NCI-H526 treated with DMSO at 0.1 percent for 48 hours (cell line): ENCODE measurements at places on chromosomes 7 and 10.
A peak's percentile ranks its signal among the peaks of the same experiment; 100 is the strongest.

DNA sequence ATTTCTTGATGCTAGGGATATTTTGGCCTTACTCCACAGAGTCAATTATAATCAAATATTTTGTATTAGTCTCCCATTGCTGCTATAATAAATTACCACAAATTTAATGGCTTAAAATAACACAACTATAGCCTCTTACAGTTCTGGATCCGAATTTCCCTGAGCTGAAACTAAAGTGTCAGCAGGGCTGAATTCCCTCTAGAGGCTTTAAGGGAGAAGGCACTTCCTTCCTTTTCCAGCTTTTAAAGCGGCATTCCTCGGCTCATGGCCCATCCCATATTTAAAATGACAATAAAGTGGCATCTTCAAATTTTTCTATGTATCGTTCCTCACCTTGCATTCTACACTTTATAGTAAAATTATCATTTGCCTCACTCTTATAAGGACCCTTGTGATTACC, 421.4 kb upstream of the ZWINT start:
- no peak for DNase-seq

DNA sequence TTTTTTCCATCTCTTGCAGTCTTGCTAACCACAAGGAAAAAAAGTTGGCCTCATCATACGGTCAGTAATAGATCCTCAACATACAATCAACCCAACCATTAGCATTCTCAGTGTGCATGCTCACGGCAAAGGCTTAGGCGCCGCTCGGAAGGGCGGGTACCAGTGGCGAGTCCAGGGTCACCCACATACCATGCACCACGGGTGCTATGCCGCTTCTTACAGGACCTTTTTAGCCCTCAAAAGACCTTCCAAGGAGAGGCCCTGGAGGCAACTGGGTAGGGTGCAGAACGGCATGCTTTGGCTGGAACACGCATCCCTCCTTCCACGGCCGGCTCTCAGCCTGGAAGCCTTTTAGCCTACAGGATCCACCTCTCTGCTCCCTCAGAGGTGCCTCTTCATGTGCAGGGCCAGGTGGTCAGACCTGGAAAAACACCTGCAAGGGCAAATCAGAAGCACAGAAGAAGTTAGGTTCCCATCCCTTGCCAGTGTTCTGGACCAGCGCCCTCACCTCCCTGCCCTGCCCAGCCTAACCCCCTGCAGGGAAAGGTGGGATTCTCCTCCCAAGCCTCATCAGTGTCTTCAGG, 5.8 kb downstream of the KLF6 start:
- no peak for DNase-seq

DNA sequence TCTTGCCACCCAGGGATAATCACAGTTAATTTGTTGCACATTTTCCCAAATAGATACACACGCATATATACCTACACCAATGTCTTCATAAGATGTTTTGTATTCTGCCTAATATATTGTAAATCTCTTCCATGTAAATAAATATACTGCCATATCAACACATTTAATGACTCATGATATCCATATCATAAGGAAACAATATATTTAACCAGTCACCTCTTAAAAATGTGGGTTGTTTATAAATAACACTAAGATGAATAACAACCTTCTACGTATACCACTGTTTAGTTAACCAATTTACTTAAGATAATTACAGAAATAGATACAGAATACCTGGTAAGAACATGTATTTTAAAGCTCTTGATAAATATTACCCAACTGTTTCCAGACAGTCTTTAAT, 38.2 kb downstream of the ELAPOR2 start:
- DNase-seq: no peak

DNA sequence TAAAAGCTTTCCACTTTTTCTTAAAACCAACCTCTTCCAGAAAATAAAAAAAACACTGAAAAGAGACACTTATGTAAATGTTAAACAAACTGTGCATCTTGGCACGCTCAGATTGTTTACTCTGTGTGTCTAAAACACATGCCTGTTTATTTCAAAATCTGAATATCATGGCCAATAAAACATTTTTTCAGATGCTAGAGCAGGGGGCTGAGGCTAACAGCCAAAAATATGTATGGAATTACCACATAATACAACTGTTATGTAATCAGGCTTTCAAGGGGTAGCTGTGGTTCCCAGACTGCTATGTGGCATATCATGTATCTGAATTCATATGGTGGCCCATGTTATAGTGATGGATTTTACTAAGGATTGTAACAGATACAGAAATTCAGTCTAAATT, 130.4 kb downstream of the HIBADH start:
- no peak for DNase-seq

GRCh38 chr7:104967595-104967994, 46.4 kb upstream of the KMT2E start:
- DNase-seq: no peak

GRCh38 chr7:82414389-82414788, 29.2 kb downstream of the CACNA2D1 start:
- no peak for DNase-seq

- no peak for DNase-seq
Observed at GRCh38 chr7:101466871-101467270, 104.2 kb downstream of the COL26A1 start.

DNA sequence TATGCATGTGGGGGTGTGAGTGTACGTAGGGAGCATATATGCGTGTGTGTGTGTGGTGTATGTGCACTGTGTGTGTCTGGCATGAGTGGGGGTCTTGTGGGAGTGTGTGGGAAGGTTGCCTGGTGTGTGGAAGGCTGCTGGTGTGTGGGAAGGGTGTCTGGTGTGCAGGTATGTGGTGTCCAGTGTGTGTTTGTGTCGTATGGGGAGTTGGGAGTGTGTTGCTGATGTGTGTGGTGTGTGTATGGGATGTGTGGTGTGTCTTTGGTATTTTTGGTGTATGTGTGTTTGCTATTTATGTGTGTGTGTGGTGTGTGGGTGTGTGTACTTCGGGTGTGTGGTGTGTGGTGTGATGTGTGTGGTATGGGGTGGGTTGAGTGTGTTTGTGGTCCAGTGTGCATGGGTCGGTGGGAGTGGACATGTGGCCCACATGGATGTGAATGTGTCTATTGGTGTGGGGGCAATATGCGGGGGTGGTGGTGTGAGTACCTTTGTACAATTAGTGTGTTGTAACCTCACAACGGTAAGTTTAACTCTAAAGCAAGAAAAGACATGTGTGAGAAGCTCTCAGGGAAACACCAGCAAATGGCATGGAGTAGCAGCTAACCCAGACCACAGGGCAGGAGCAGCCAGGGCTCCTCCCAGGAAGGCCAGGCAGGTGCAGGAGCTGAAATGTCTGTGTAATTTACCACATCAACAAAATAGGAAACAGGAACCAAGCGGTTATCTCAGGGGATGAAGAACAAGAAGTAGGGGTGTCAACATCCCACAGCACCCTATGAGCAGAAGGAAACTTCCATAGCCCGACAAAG, 11.9 kb downstream of the ANTXRL start:
- no peak for DNase-seq

- no peak for DNase-seq
Observed at GRCh38 chr7:149321978-149322541, 60.1 kb downstream of the ZNF783 start.

DNA sequence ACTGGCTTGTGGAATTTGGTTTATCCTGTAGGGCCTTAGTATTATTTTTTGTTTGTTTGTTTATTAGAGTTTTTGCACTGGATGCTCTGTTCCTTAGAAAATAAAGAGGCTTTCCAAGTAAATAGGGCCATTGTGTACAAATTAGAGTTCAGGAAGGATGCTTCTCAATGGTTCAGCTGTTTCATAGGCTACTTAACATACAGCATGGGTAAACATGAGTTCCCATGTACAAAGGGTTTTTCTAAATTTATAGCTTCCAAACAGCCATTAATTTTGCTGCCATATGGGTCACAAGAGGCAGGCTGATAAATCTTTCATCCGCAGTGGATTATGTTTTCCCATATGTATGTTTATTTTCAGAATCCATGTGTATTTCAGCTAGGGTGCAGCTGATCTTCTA, 121.6 kb upstream of the WDR11 start:
- DNase-seq: peak; percentile 58

DNA sequence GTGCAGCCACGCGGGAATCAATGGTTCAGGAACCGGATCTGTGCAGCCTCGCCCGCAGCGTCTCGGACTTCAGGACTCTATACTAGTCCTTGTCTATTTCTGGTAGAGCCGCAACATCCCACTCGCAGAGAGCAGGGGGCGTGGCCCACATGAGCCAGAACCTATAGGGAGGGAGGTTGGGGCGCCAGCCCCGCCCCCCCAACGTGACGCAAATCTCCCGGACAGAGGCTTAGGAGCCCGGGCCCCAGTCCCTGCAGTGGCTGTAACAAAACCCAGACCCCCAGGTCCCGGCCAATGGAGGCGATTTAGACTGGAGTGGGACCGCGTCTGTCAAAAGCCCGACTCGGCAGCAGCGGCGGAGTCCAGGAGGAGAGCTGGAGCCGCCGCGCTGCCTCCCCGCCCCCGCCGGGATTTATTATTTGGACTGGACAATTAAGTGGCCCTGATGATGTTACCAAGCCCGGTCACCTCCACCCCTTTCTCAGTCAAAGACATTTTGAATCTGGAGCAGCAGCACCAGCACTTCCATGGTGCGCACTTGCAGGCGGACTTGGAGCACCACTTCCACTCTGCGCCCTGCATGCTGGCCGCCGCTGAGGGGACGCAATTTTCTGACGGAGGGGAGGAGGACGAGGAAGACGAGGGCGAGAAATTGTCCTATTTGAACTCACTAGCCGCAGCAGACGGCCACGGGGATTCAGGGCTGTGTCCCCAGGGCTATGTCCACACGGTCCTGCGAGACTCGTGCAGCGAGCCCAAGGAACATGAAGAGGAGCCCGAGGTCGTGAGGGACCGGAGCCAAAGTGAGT, at the start of gene NKX2-3:
TSS of gene NKX2-3 (plus strand) at position 256 of the 809 bp plus-strand sequence. CDS start at position 446, 190 bp downstream.
- DNase-seq: peak; percentile 40

DNA sequence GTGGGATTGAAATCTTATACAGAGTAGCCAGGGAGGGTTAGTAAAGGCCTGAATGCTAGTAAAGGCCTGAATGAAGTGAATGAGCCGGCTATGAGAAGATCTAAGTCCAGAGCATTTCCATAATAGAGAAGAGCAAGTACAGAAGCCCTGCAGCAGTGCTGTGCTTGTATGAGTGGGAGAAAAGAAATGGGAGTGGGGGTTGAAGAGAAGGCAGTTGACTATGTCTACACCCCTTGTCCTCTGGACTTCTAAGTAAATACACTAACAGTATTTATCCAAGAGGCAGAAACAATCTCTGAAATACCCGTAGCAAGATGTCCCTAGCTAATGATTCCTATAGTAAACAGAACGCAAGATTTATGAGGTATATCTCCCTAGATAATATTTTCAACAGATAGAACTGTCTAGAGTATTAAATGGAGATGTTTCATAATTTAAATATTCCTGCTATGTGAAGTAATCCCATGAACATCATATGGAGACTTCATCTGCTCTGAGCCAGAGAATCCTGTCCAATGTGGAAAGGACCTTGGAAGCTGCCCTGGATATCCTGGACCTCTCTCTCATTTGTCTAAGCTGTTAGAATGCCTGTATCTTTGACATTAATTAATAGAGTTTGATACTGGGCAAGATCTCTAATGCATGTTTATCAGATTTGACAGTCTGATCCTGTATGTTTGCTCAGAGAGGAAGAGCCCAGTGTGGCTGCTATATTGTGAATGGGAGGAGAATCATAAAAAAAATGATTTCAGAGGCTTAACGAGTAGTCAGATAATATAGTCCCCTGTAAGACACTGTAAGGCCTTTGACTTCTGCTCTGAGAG, 171.6 kb downstream of the LRRN3 start:
- no peak for DNase-seq

DNA sequence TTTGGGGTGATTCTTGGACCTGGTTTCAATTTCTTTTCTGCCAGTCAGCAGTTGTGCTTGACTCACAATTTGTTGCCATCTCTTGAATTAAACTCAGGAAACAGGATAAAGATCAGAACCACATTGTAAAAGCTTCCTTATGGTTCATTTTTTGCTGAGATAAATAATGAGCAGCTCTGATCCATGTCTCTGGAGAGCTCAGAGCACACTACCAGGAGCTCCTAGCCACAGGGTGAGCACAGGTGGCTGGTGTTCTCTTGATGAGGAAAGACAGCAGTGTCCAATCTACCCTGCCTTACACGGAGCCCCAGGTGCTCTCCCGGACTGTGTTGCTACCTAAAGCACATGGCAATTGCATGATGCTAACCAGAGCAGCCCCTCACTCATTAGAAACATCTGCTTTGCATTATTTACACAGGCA, 17.2 kb upstream of the FAM170B start:
- DNase-seq: peak; percentile 70

GRCh38 chr10:123890756-123891143, 857 bp downstream of the CPXM2 start:
- no peak for DNase-seq

DNA sequence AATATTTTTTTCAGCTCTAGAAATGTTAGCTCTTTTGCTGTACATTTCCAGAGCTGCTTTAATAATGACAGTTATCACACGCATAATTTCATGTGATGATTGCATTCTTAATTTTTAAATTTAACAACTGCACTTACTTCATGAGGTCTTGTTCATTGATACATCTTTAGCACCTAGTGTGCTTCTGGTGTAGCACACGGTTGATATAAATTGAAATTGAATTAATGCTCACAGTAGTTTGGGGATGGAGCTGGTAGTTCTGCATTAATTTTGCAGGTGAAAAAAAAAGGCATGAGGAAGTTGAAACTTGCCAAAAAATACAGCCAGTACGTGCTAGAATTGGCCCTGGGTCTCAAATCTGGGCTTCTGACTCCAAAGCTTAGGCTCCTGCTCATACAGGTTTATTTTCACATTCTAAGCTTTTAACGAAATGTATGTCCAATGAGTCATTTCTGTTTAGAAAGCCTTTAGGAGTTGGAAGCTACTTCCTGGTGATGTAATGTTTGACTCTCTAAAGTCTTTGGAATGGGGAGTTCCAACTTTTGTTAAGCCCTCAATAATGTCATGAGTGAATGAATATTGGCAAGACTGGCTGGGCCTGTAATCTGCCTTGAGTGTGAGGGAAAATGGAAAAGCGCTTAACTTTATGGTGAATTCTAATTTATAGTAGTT, 62.5 kb downstream of the DAGLB start:
- DNase-seq: no peak

GRCh38 chr7:128755819-128756476, 16.8 kb downstream of the CALU start:
- DNase-seq: no peak
